ENCODE measurements at places on chromosomes 12 and 14.

DNA sequence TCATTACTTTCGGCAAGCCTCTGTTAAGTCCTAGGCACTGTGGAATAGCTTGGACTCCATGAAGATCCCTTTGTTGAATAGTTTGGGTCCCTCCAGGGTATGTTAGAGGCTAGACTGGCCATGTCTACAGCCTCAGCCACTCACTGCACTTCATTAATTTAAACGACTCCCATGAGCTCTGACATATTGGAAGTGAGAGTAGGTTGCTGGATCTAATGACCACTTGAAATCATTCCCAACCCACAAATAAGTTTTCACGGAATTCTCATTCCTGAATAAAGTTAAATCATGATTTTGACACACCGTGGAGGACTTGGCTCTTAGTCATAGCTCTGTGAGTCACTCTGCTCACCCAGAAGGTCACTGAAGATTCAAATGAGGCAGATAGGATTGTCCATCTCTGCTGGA lies 21.4 kb upstream of the APPL2 start:
- DNase-seq, result no peak

- DNase-seq, result no peak
Observed at GRCh38 chr12:124639122-124639806, 71.9 kb upstream of the NCOR2 start.

DNA sequence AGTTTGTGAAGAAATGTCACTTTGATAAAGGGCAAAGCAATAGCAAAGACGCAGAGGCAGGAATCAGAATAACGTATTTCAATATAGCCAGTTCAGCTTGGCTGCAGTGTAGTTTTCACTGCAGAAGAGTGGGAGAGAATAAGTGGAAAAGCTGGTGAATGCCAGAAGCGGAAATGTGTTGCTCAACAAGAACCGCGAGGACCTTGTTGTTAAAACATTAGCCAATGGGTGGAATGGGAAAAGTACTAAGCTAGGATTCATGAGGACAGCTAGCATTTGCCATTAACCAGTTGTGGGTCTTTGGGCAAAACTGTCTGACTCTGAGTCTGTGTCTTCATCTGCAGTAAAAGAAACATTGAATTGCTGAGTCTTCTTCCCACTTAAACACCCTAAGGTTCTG lies 292.9 kb upstream of the GRIP1 start:
- no peak for DNase-seq

GRCh38 chr14:81710232-81710845 lies 176.7 kb upstream of the SEL1L start:
- DNase-seq, result no peak

GRCh38 chr12:71947645-71948105 lies 9.0 kb downstream of the TPH2 start:
- DNase-seq, result no peak

- no peak for DNase-seq
Observed at GRCh38 chr12:106078358-106079010, 60.3 kb downstream of the NUAK1 start.

- peak; percentile 27 for DNase-seq
Observed at GRCh38 chr14:55077170-55078151, 26.0 kb downstream of the MAPK1IP1L start.

DNA sequence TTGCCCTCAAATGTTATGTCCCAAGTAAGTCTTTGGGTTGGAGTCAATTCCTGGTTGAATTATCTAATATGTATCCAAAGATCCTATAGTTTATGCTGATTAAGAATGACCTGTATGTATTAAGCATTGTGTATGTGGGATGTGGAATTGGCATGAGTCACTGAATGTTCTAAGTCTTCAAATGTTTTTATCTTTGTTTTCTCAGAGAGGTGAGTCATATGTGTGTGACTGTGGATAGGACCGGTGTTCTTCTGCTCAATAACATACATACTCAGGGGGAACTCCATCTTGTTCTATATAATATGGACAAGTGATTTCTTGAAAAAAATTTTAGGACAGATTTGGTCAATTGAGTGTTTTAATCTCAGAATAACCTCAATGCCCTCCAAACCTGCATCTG lies 57.9 kb downstream of the NAV3 start:
- DNase-seq, result no peak

GRCh38 chr14:93892923-93893558 lies 34.1 kb upstream of the FAM181A start:
- peak; percentile 69 for DNase-seq

GRCh38 chr14:90115780-90116179 lies 54.0 kb downstream of the KCNK13 start:
- no peak for DNase-seq

DNA sequence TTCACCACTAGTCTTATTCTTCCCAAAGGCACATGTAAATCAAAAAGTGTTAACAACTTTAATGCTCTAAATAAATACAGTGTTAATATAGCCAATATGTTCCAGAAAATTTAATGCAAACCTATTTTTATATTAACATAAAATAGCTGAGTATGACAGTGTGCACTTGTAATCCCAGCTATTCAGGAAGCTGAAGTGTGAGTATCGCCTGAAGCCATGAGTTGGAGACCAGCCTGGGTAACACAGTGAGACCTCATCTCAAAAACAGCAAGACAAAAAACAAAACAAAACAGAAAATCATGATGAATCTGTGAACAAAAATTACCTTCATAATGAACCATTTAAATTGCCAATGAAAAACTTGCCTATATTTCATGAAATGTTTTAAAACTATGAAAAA lies 798.9 kb downstream of the SLC6A15 start:
- DNase-seq, result no peak

- no peak for DNase-seq
Observed at GRCh38 chr12:109781668-109782325, 51.4 kb downstream of the TRPV4 start.

DNA sequence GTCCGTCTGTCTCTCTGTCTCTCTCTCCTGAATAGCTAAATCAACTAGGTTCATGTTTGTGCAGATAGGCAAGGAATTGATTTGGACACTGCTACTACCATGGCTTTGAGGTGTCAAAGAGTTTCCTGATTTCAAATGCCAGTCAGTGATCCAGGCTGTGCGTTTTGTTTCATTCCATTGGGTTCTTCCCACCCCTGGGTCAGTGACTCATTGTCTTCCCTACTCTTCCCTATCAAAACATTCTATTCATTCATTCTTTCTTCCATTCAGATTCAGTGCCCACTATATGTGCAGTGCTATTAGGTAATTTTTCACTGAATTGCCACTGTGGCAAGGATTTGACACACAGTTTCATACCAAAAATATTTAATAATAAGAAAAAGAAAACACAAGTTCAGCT lies 50.4 kb downstream of the RPH3A start:
- no peak for DNase-seq

- DNase-seq, result no peak
Observed at GRCh38 chr14:83827383-83827782, 1702.6 kb upstream of the FLRT2 start.

- DNase-seq, result no peak
Observed at GRCh38 chr12:85575120-85576096, 260.8 kb downstream of the RASSF9 start.

GRCh38 chr14:105171004-105171673 lies 2.6 kb upstream of the JAG2 start:
- no peak for DNase-seq

- DNase-seq, result no peak
Observed at GRCh38 chr12:64813723-64814122, 10.7 kb upstream of the TBC1D30 start.

DNA sequence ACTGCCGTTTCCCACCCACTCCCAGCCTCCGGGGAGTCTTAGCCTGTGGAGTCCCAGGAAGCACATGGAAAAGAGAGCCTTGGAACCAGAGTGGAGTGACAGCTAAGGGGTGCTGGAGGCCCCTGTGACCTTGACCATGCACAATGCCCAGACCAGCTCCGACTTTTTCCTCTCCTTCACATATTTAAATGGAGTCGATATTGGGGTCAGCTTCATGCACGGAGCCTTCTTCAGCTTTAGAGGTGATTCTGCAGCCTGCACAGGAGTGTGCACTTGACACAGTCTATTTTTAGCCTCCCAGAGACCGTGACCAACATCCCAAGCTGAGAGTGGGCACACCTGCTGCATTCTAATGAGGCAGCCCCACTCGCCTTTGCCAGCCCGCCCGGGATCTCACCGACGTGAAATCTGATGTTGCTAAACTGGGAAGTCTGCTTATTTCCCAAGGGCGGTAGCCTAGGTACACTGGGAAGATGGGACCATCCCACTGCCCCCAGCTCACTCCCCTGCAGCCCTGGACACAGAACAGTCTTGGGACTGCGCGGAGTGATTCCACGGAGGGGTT lies 47.5 kb downstream of the PRMT8 start:
- no peak for DNase-seq

DNA sequence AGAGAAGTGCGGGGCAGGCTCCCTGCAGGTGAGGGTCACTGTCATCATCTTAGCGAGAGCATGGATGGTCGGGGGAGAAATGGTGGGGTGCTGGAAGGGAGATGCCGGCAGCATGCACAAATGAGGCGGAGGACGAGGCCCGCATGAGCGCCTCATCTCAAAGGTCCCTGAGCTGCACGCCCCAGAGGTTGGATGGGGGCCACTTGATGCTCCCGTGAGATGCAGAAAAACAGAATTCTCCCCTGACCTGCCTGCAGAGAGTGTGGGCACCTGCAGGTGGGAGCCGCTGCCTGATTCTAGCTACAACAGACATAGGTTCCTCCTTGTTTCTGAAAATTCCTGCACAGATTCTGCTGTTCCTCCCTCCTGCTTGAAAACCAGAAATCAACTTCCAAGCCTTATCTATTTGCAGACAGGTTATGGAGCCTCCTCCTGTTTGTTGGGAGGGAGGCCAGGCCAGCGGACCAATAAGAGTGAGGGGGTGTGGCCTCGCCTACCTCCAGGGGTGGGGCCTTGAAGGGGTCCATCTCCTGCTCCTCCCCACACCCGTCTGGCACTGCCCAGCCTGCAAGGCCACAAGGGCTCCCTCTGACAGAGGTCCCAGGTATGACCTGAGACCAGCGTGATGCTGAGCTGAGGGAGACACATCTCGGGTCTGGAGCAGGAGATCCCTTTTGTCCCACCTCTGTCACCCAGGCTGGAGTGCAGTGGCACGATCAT lies 67.2 kb downstream of the KDM2B start:
- DNase-seq, result no peak

GRCh38 chr14:75335571-75335970 lies 56.9 kb downstream of the FOS start:
- DNase-seq, result no peak

DNA sequence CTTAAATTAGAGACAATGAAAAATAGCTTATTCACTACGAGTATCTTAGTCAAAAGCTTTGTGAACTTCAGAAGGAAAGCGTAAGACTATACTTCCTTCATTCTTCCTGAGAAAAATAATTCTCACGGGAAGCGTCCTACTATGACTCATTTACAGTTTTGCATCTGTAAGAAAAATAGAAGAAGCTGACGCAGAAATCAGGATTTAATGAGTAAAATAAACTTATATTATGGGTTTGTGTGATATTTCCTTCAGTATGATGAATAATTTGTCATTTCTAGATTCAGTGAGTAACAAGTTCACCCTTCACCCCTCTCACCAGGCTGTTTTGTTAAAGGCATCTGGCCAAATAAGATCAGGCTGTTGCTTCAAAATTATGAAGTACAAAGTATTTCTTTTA lies 17.8 kb upstream of the PDE3A start:
- no peak for DNase-seq

DNA sequence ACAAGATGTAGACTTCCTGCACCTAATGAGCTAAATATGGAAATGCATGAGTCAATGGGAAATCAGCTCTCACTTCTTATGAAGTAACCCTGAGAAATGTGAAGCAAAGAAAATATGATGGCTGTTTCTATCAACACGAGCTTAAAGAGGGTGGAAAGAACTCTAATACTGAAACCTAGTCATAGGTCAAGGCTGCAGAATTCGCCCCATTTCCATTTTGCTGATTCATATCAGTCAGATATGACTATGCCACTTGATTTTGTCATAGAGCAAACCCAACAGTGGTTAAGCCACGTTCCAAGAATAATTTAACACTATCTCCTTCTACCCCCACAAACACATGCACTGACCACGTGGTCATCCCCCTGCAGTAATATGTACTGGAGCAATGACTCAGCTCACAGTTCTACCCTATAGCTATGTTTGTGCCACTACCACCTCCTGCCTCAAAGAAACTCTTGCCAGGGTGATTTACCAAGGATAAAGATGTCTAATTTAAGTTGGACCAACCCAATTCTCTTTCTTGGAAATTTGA lies 157.5 kb downstream of the TMTC3 start:
- DNase-seq, result peak; percentile 58

DNA sequence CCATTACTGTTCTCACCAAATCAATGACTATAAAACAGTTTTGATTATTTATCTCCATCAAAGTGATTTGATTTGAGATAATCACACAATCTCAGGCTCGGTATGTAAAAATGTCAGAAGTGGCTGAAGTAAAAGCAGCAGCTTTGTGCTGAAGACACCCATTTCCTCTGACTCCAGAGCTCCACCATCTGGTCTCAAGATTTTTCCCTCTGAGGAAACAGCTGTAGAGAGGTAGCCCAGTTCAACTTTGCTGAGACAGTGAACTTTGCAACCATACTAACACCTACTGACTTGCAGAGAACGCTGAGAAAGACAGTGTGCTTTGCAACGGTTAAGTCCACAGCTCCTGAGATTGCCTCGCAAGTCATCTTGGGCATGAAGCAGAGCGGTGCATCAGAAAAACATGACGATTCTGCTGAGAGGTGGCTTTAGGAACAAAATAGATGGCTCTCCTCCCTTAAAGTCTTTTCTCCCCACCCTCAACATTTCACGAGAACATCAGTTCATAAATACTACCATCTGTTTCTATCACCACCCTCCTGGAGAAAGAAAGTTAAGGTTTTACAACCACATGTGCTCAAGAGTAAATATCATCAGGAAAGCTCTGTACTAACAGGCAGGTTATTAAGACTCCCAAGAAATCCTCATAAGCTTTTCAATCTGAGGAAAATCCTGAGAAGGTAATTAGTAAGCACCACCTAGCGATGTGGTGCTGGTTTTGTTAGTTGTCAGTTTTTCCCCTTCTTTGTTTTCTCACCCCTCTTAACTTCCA lies 34.8 kb downstream of the HIGD1C start:
- peak; percentile 20 for DNase-seq

- DNase-seq, result no peak
Observed at GRCh38 chr14:61132336-61132735, 148.8 kb downstream of the TMEM30B start.

GRCh38 chr14:45091710-45092109 lies 7.8 kb downstream of the PRPF39 start:
- DNase-seq, result no peak

- DNase-seq, result no peak
Observed at GRCh38 chr12:67431411-67432020, 162.4 kb downstream of the CAND1 start.

GRCh38 chr12:58804749-58805148 lies 115.6 kb downstream of the LRIG3 start:
- DNase-seq, result no peak

GRCh38 chr14:85752175-85752574 lies 222.2 kb downstream of the FLRT2 start:
- DNase-seq, result no peak

DNA sequence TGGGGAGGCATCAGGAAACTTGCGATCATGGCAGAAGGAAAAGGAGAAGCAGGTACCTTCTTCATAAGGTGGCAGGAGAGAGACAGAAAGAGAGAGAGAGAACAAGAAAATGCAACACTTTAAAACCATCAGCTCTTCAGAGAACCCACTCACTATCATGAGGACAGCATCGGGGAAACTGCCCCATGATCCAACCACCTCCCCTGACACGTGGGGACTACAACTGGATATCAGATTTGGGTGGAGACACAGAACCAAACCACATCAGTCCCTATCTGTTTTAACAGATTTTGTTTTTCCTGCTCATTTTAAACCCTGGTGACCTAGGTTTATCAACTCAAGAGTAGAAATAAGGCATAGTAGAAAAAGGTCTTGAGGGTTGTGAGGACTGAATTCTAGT lies 210.1 kb upstream of the PLXNC1 start:
- DNase-seq, result no peak

GRCh38 chr14:23696701-23697239 lies 60.6 kb downstream of the DHRS2 start:
- DNase-seq, result no peak

Measured in activated CD4-positive, alpha-beta memory T cell treated with anti-CD3 and anti-CD28 coated beads, Interleukin-2, amount 10 ng/mL, durations not matched to agents 7 days and 5 days (primary cell).